ENCODE measurements at places on chromosomes 4 and X.

- no peak for DNase-seq
These were observed 605.2 kb downstream of the KLHL13 start for GRCh38 chrX:117511379-117511778.

GRCh38 chr4:80990851-80991250 is 39.7 kb upstream of the BMP3 start:
- no peak for DNase-seq

- no peak for DNase-seq
These were observed 118.3 kb downstream of the DNAAF6 start for GRCh38 chrX:107324493-107325310.

DNA sequence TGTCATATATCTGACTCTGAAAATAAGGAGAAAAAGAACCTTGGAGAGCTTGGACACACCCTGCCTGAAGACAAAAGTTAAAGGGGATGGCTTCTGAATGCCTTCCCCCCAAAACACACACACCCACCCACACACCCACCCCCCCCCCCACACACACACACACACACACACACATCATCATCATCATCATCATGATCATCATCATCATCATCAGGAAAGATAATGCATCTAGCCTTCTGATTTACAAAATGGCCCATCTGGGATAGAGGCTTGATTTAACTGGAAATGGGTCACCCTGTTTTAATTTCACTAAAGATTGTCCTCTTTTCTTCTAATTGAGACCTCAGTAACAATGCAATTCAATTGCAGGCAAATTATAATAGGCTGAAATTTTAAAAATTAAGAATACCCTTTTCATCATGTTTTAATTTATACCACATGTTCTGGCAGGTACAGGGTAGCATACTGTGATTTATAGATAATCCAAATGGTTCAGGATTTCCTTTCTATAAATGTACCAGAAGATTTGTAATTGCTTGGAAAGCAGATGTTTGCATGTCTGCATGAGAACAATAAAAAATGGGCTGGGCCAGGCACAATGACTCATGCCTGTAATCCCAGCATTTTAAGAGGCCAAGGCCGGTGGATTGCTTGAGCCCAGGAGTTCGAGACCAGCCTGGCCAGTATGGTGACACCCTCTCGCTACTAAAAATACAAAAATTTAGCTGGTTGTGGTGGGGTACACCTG is 56.5 kb downstream of the TRIM2 start:
- DNase-seq = no peak

DNA sequence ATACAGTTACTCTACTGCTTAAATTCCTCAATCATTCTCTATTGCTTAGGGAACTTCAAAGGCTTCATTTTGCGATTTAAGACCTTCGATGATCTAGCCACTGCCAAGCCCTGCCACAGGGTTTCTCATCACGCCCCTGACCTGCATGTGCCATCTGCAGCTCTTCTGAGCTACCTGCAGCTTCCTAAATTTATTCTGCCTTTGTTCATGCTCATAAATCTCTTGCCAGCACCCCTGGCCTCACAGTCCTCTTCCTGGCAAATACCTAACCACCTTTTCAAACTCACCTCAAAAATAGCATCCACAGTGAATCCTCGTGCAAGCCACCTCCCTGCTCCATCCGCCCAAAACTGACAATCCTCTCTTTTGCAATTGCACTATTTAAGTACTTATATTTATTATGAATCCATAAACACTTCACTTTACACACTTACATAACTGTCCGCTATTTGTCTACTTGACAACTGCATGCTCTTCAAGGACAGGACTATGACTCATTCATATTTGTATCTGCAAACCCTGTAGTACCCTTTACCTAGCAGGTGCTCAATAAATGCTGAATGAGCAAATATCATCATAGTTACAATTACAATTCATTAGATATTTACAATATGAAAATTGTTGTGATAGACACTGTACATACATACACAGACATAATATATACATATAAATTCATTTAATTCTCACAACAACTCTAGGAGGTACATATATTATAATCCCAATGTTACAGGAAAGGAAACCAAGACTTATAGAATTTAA is 280.0 kb upstream of the RASGEF1B start:
- no peak for DNase-seq

DNA sequence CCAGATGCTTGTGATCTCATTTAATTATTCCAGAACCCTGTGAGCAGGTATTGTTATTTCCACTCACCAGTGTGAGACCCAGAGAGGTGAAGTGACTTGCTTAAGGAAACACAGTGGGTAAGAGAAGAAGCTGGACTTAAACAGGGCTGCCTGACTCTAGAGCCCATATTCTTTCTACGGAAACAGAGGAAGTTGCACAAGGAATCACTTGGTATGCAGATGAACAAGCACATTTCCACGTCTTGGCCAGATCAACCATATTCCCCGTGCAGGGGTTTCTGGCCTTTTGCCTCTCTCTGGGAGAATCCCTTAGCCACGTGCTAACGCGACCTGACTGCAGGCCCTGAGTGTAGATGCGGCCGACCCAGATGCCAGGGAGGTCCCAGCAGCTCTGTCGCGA is 195.5 kb upstream of the ATP6AP2 start:
- DNase-seq = no peak

DNA sequence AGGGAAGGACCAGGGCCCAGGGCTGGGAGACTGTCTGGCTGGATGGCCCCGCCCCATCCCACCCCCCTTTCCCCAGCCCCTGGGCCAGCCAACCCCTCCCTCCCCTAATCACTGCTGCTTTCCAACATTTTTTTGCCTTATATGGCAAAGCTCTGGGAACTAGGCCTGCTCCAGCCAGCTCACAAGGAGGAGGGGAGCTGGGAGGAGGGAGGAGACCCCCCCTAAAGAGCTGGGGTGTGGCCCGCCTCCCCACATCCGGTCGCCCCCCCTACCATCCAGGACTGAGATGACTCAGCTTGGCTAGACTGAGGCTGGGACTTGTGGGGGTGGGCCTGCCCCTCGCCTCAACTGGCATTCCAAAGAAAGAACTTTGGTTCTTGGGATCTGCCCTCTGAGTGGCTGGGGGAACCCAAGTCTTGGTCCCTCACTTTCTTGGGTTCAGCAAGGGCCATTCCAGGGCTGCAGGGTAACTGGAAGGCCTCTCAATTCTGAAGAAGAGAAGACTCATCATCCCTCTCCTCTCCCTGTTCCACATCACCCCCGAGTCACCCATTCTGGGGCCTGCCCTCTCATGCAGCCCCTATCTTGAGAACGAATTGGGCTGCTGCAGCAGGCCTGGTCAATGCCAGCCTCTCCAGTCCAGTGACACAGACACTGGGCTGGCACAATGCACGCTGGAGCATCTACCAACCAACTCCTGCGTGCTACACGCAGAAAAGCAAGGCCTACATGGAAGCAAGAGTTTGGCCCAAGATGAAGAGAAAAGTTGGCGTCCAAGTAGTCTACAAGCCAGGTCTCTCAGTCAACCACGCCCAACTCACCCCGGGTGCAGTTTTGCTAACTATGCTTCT is 4.8 kb downstream of the FLNA start:
- DNase-seq = peak; percentile 83

Data from T-helper 2 cell (primary cell).